ENCODE measurements at places on chromosomes 6 and 20. TPM values are rescaled to one million over a fixed set of nuclear protein-coding genes. Genes with fewer than 3 reads are reported as not detected.

- no peak for DNase-seq
These were observed 81.1 kb downstream of the PLCG1 start for GRCh38 chr20:41218466-41218865.

DNA sequence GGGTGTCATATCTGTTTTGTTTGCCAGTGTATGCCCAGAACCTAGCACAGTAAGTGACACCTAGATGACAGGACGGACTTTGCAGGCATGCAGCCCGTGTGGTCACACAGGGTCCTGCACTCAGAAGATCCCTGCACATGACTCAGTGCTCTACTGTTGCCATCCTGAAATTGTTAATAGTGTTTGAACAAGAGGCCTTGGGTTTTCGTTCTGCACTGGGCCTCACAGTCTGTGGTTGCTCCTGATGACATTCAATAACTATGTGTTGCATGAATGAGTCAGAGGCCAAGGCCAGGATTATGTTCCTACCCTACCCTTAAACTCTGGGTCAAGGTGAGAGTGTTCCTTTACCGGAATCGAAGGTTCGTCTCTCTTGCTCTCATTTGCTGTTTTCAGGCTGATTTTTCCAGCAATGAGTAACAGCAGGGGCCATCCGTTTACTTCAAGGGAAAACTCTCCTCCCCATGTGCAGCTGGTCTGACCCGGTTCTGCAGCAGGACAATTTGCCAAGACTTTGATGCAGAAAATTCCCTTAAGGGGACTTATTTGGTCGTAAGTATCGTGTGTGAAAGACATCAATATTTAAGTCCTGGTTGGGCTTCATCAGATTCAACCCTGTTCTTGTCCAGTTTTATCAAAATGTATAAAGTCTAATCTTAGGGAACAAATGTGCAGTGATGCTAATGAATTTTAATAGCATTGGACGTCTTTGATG is 13.0 kb upstream of the PFDN4 start:
- DNase-seq, result no peak

GRCh38 chr6:142700032-142700431 is 244.9 kb downstream of the HIVEP2 start:
- DNase-seq, result no peak

The APOBEC2 gene
- total RNA-seq, result not detected

The MUC21 gene
- total RNA-seq, result not detected

The RHAG gene
- total RNA-seq, result not detected
